ENCODE measurements at places on chromosomes 13 and 19. TPM values are rescaled to one million over a fixed set of nuclear protein-coding genes. Genes with fewer than 3 reads are reported as not detected.

SLC1A6 gene
- total RNA-seq: not detected

SHANK1 gene
- 0.17 TPM for total RNA-seq

ACTMAP gene
- 19.7 TPM for total RNA-seq

PROZ gene
- total RNA-seq: not detected

PSPC1 gene
- 45.8 TPM for total RNA-seq

CC2D1A gene
- 9.5 TPM for total RNA-seq
